Right atrium auricular region (tissue), 2 donors: ENCODE measurements at places on chromosomes 16 and 17.
A peak's percentile ranks its signal among the peaks of the same experiment; 100 is the strongest.

GRCh38 chr16:70429888-70430666, 8.8 kb downstream of the ST3GAL2 start:
- DNase-seq, result no peak

- DNase-seq, result no peak
Observed at GRCh38 chr16:53089434-53090285, 34.9 kb downstream of the CHD9 start.

- no peak for DNase-seq
Observed at GRCh38 chr16:52677501-52677900, 130.6 kb upstream of the TOX3 start.

- no peak for DNase-seq
Observed at GRCh38 chr17:55822028-55822427, 71.2 kb downstream of the PCTP start.

- DNase-seq, result no peak
Observed at GRCh38 chr17:44738214-44738906, 20.4 kb upstream of the ADAM11 start.

- no peak for DNase-seq
Observed at GRCh38 chr17:14061666-14062560, 7.4 kb upstream of the COX10 start.

GRCh38 chr17:57228911-57229310, 27.4 kb upstream of the MSI2 start:
- DNase-seq, result no peak

GRCh38 chr16:30372038-30372712, 1.9 kb upstream of the TBC1D10B start:
- no peak for DNase-seq

GRCh38 chr17:19717031-19717360, 612 bp upstream of the SLC47A2 start:
- DNase-seq, result no peak

DNA sequence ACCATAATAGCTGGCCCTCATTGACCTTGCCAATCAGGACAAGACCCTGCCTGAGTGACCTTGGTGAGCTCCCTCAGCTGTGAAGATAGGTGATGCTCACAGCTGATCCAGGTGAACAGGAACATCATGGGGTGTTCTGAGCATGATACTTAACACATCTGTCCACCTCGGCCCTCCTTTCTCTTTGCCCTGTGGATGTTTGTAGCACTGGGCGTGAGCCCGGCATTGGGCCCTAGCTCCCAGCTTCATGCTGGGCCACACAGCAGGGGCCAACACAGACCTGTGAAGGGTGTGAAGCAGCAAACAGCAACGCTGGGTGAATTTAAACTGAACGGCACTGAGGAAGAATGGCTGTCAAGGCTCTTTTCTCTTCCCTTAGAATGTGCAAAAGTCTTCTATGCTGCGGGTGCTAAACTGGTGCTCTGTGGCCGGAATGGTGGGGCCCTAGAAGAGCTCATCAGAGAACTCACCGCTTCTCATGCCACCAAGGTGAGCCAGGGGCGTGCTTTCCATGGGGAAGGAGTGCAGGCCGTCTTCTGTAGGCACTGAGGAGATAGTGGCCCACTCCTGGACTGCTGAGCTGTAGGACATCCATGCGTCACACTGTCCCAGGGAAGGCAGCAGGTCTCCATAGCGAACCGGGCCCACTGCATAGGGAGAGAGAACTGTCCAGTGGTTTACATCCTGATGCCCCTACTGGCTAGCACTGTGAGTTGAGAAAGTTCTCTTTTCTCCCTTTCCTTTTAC, 35.9 kb downstream of the TMEM11 start:
- no peak for DNase-seq

GRCh38 chr17:62823111-62823893, 15.2 kb upstream of the MARCHF10 start:
- DNase-seq, result peak; percentile 54

GRCh38 chr17:40343219-40344119, 21.1 kb downstream of the GJD3 start:
- no peak for DNase-seq

- no peak for DNase-seq
Observed at GRCh38 chr16:67055712-67056487, 27.0 kb downstream of the CBFB start.

DNA sequence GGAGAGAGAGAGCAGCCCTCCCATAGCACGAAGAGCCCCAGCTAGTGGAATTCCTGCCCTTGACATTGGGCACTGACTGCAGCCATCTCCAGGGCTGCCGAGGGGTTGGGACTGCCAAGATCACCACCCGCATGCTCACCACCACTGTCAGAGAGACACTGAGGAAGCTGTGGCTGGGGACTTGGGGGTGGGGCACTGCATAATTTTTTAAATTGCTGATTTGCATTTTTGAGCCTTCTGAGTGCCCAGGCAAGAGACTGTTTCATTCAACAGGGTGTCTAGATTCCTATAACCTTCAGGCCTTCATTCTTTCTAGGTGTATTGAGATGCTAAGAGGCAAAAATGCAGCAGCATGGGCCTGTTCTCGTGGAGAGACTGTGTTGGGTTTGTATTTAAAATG, 9.0 kb upstream of the EPX start:
- DNase-seq, result no peak

- DNase-seq, result no peak
Observed at GRCh38 chr16:82175627-82176026, 5.6 kb upstream of the MPHOSPH6 start.

- DNase-seq, result no peak
Observed at GRCh38 chr17:4405038-4405669, 28.6 kb upstream of the SPNS3 start.

DNA sequence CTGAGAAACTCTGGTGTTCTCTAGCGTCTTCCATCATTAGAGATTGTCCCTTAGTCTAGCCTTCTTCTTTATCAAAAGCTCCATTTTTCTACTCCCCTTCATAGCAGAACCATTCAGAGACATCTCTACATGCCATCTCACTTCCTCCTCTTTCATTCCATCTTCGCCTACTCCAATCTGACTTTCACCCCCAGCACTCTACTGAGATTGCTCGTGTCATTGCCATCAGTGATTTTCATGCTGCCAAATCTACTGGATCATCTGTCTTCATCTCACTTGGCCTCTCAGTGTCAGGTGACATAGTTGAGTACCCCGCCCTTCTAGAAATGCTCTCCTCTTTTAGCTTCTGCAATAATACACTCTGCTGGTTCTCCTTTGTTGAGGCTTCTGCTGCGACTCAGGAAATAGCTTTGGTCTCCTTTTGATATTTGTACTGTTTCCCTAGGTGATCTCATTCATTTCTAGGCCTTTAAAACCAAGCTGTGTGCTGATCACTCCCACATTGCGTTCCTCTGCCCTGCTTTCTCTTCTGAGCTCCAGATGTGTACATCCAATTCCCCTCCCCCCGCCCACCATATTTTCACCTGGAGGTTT, 119.1 kb downstream of the FTO start:
- DNase-seq, result no peak

DNA sequence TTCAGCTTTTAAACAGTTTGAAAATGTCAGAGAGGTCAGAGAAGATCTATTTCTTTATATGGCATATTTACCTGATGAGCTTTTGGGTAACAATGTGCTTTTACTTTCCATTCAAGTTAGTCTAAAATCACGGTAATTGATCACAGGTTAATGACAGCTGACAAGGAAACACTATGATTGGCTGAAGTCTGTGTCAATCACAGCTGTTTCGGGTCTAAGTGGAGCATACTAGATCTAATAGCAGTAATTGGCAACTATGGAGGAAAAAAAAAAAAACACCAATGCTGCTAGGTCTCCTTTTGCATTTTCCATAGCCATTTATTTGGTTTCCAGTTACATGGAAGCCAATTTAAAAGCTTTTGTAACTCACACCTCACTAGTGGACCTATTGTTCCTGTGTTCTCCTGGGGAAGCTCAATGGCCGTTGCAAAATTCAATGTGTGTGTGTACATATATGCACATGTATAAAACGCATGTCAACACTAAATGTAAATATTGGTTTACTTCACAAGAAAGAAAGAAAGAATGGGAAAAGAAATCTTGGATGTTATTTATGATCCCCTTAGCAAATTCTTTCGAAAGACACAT, 568.3 kb upstream of the ZFHX3 start:
- no peak for DNase-seq

GRCh38 chr17:77127735-77128361, 12.9 kb upstream of the SEC14L1 start:
- peak; percentile 76 for DNase-seq

DNA sequence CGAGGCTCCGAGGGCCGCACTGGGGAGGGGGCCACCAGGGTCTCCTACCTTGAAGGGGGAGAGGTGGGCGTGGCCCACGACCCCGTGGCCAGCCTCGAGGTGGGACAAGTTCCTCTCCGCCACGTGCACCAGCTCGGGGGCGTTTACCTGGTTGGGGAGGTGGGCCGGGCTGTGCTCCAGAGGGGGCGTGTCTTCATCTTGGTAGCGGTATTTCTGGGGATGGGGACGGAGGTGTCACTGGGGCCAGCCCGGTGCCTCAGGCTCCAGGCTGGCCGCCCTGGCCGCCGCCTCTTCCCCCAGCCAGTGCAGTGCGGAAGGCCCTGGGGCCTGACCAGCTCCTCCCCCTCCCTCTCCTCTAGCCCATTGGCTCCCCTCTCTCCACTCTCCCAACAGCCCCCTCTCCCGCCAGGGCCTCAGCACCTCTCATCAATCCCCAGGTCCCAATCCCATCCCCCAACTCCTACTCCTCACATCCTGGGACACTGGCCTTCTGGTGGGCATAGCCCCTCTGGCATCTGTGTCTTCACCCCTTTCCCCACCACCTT, 11.5 kb downstream of the DLG4 start:
- no peak for DNase-seq

DNA sequence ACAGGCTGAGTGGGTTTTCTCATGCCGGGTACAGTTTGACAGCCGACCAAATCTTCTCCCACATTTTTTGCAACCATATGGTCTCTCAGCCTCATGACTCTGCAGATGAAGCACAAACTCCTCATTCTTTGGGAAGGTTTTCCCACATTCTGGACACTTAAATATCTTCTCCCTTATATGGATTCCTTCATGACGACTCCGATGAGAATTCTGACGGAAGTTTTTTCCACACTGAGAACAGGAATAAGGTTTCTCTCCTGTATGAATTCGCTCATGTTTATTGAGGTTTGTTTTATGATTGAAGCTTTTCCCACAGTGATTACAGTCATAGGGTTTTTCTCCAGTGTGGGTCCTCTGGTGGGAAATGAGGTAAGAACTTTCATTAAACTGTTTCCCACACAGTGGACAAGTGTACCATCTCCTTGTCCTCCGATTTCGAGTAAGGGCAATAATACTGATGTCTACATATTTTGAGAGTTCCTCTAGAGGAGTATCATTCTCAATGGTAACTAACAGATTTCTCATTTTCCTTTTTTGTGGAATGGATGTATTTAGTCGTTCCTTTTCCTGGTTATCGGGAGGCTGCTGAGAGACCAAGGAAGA, 10.9 kb downstream of the ZNF200 start:
- DNase-seq, result no peak

DNA sequence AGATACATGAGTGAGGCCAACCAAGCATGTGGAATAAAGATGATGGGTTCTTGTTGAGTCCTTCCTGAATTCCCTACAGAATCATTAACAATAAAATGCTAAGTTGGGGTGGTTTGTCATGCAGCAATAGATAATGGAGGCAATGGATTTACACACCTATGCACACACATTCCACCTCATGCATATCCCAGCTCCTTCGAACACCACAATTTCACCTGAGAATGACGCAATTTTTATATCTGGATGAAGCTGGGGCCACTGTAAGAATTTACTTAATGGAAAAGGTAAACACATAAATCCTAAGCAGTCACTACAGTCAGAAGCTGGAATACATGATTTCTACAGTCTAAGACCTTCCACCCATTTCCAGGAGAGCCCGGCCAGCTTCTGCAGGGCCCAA, 49.8 kb upstream of the ICAM2 start:
- no peak for DNase-seq

GRCh38 chr16:3074860-3075522, 9.6 kb downstream of the IL32 start:
- no peak for DNase-seq

DNA sequence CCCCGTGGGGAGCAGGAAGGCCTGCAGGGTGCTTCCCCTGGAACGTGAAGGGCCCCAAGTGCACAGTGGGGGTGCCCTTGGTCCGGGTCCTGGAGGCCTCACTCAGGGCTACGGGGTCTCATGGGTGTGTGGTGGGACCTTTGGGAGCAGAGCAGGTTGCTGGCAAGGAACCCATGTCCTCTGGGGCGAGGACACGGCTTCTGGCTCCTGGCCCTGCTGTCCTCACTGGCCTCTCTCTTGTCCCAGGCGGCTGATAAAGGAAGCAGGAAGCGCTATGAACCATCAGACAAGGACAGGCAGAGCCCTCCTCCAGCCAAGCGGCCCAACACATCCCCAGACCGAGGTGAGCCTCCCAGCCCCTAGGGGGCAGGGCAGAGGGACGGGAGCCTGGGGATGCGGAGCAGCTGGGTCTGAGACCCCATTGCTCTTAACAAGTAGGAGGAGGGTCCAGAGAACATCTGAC, 9.8 kb upstream of the IL17C start:
- no peak for DNase-seq

- DNase-seq, result no peak
Observed at GRCh38 chr16:31000671-31001382, 9.6 kb downstream of the STX1B start.

GRCh38 chr16:78577630-78578029, 478.2 kb downstream of the WWOX start:
- no peak for DNase-seq

GRCh38 chr16:13835935-13836730, 83.8 kb upstream of the ERCC4 start:
- DNase-seq, result no peak

DNA sequence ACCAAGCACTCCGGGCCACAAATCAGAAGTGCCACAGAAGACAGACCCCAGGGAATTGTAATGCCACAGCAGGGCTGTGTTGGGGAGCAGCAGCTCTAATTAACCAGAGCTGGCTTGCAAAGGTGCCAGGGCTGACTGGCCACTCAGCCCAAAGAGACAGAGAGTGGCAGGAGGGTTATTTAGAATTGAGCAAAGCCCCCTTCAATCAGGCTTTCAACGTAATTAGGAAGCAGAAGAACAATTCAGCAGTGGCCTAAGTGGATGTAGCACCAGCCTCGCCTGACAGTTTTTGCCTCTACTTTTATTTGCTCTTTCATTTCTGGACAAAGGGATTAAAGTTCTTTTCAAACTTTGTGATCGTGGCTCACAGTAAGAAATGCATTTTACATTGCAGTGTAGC, 278.3 kb upstream of the IRX3 start:
- DNase-seq, result no peak
